ENCODE measurements at places on chromosomes 4 and X. TPM values are rescaled to one million over a fixed set of nuclear protein-coding genes. Genes with fewer than 3 reads are reported as not detected.
A peak's percentile ranks its signal among the peaks of the same experiment; 100 is the strongest.

GRCh38 chrX:65596270-65597034 is 61.9 kb upstream of the LAS1L start:
- DNase-seq: no peak
- no peak overlapping the region for H3K4me3 ChIP-seq
- no peaks in the 10 kb centered on the region for H3K36me3 ChIP-seq
- H3K27ac ChIP-seq: peak overlapping the region; percentile 66
- H3K27me3 ChIP-seq: no peaks in the 10 kb centered on the region
- H3K4me1 ChIP-seq: no peaks in the 10 kb centered on the region

GRCh38 chr4:6009452-6009851 is 8.8 kb downstream of the C4orf50 start:
- no peaks in the 10 kb centered on the region for H3K4me1 ChIP-seq
- H3K36me3 ChIP-seq: no peaks in the 10 kb centered on the region
- no peak overlapping the region for H3K27ac ChIP-seq

DNA sequence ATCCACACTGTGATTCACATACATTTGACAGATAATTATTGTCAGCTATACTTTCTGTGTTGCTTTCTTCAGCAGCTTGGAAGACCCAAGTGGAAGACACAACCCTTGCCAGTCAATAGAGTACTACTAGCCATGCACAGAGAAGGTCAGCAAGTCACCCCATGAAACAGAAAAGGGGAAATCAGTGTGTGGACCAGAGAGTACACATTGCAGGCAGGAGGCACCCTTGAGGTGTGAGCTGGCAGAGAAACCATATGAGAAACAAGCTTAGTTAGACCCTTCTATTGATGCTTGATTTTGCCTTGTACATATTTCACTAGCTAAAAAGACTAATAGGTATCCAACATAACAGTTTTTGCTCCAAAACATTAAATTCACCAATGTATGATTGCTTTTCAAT is 99.5 kb downstream of the NLGN4X start:
- H3K36me3 ChIP-seq: no peaks in the 10 kb centered on the region
- H3K27me3 ChIP-seq: no peaks in the 10 kb centered on the region
- H3K4me1 ChIP-seq: no peaks in the 10 kb centered on the region
- H3K27ac ChIP-seq: no peak overlapping the region

- no peak for DNase-seq
- H3K4me1 ChIP-seq: no peaks in the 10 kb centered on the region
- no peak overlapping the region for H3K27ac ChIP-seq
- H3K36me3 ChIP-seq: no peaks in the 10 kb centered on the region
- no peak overlapping the region for H3K4me3 ChIP-seq
Measured at GRCh38 chrX:43785930-43786591, 96.2 kb downstream of the MAOB start.

GRCh38 chr4:41635441-41635840 is 97.5 kb downstream of the LIMCH1 start:
- DNase-seq: no peak
- H3K27ac ChIP-seq: no peak overlapping the region
- H3K4me3 ChIP-seq: no peak overlapping the region
- no peaks in the 10 kb centered on the region for H3K27me3 ChIP-seq
- no peaks in the 10 kb centered on the region for H3K4me1 ChIP-seq

- no peaks in the 10 kb centered on the region for H3K4me1 ChIP-seq
- no peak for DNase-seq
- no peak overlapping the region for H3K27ac ChIP-seq
- no peak overlapping the region for H3K4me3 ChIP-seq
- no peaks in the 10 kb centered on the region for H3K36me3 ChIP-seq
- no peaks in the 10 kb centered on the region for H3K27me3 ChIP-seq
Measured at GRCh38 chrX:1485033-1485432, 32.3 kb upstream of the ASMTL start.

DNA sequence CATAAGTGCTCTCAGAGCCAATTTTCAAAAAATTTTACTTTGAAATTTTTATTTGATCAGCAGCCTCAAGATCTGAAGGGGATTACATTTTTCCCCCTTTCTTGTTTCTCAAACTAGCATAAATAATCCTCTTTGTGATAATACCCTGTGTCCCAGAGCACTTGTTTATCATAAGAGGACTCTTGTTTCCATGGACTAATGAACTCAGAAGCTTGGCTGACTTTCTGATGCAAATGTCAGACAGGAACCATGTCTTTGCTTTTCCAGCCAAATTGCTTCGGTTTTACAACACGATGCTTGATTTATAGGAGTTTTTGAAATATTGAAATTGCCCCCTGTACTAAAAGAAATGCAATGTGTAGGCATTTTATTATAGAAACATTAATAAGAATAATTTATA is 859.3 kb upstream of the LCORL start:
- no peaks in the 10 kb centered on the region for H3K4me1 ChIP-seq
- no peaks in the 10 kb centered on the region for H3K36me3 ChIP-seq
- DNase-seq: no peak
- no peak overlapping the region for H3K4me3 ChIP-seq
- H3K27ac ChIP-seq: no peak overlapping the region

GRCh38 chr4:48585401-48585800 is 95.3 kb downstream of the ZAR1 start:
- DNase-seq: no peak
- no peaks in the 10 kb centered on the region for H3K36me3 ChIP-seq
- H3K27me3 ChIP-seq: no peaks in the 10 kb centered on the region
- no peaks in the 10 kb centered on the region for H3K4me1 ChIP-seq
- H3K27ac ChIP-seq: no peak overlapping the region

GRCh38 chr4:2331519-2332200 is 69.8 kb upstream of the MXD4 start:
- H3K4me1 ChIP-seq: no peaks in the 10 kb centered on the region
- no peak overlapping the region for H3K4me3 ChIP-seq
- DNase-seq: no peak
- H3K27ac ChIP-seq: no peak overlapping the region
- no peaks in the 10 kb centered on the region for H3K27me3 ChIP-seq

DNA sequence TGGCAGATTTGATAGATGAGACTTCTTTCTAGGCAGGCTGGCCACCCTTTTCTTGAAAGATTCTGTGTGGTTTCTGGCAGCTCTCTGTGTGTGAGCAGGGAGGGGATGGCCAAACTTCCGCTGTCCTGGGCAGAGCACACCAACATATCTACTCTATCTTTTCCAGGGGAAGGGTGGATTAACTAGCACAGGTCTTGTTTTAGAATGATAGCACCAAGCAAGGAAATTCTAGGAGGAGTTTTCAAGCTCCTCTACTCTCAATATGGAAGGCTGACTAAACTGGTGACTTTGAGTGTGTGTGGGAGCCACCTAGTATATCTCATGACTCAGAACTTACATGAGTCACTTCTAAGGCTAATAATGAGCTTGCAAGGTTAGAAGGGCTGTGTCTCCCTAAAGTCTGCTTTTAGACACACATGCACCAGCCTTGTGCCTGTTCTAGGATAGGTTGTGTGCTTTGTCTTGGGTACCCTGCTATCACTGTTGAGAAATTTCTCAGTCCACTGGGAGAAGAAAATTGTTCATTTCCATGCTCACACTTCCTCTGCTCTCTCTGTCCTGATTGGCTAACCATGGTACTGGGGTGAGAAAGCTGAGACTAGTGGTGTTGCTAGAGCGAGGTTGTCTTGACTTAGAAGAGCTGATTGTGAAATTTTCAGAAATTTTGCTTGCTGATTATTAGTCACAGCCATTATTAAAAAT is 72.9 kb downstream of the YIPF6 start:
- no peak overlapping the region for H3K27ac ChIP-seq
- H3K4me3 ChIP-seq: no peak overlapping the region
- no peaks in the 10 kb centered on the region for H3K27me3 ChIP-seq
- DNase-seq: no peak

DNA sequence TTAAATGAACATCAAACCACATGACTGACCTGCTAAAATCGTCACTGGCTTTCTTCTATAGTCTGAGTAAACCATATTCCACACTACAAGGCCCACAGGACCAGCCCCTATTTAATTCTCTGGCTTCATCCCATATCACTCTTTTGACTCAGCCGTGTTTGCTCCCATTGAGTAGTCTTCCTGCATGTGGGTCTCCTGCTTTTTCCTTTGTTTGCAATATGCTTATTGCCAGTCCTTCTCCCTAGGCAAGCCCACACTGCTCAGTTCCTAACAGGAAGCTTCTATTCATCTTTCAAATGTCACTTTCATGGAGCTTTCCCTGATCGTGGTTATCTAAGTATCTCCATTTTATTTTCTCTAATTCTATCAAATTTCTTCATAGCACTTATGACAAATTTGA is 329.6 kb downstream of the RAPGEF2 start:
- no peak overlapping the region for H3K4me3 ChIP-seq
- no peak overlapping the region for H3K27ac ChIP-seq
- DNase-seq: no peak
- H3K36me3 ChIP-seq: no peaks in the 10 kb centered on the region
- no peaks in the 10 kb centered on the region for H3K27me3 ChIP-seq

GRCh38 chr4:108536577-108536976 is 83.8 kb upstream of the RPL34 start:
- no peaks in the 10 kb centered on the region for H3K36me3 ChIP-seq
- H3K27me3 ChIP-seq: no peaks in the 10 kb centered on the region
- no peaks in the 10 kb centered on the region for H3K4me1 ChIP-seq
- DNase-seq: no peak
- H3K27ac ChIP-seq: no peak overlapping the region
- no peak overlapping the region for H3K4me3 ChIP-seq

DNA sequence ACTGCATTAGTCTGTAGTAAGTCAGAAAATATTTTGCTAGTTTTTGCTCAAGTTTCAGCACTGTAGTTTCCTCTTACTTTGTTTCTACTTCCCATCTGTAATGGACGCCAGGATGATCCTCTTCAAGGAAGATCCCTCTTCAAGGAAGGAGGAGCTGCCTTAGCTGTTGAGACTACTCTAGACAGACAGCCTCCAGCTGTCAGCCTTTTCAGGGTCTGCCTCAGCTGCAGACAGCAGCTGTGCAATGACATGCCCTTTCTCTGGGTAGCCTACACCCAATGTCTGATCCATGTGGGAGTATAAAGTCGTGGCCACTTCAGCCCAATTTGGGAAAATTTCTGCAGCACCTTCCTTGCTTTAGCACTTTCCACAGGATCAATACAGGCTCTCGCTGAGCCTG is 281.0 kb upstream of the MAOA start:
- no peaks in the 10 kb centered on the region for H3K27me3 ChIP-seq
- DNase-seq: no peak
- no peaks in the 10 kb centered on the region for H3K36me3 ChIP-seq
- H3K4me1 ChIP-seq: no peaks in the 10 kb centered on the region

DNA sequence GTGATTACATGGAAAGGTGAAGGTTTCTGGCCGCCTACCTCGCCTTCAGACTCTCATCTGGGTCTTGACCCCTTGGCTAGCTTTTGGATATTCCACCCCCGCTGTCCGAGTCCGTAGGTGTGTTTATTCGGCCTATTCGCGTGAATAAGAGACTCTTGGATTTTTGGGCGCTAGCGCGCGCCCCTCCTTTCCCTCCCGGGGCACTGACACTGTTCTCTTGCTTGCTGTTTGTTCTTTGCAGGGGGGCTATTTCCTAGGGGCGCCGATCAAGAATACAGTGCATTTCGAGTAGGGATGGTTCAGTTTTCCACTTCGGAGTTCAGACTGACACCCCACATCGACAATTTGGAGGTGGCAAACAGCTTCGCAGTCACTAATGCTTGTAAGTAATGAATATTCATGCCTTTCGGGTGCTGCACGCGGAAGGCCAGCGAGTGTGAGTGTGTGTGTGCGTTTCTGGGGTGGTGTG is 932 bp downstream of the GRIA2 start:
- no peaks in the 10 kb centered on the region for H3K4me1 ChIP-seq
- H3K36me3 ChIP-seq: no peaks in the 10 kb centered on the region
- no peak overlapping the region for H3K27ac ChIP-seq
- no peak for DNase-seq
- no peak overlapping the region for H3K4me3 ChIP-seq

GRCh38 chrX:31128855-31129254 is 57.0 kb upstream of the FTHL17 start:
- H3K27me3 ChIP-seq: no peaks in the 10 kb centered on the region
- no peak overlapping the region for H3K27ac ChIP-seq
- H3K4me1 ChIP-seq: no peaks in the 10 kb centered on the region
- H3K4me3 ChIP-seq: no peak overlapping the region
- DNase-seq: no peak

GRCh38 chrX:115642311-115642710 is 81.3 kb downstream of the PLS3 start:
- no peaks in the 10 kb centered on the region for H3K27me3 ChIP-seq
- H3K4me3 ChIP-seq: no peak overlapping the region
- H3K27ac ChIP-seq: no peak overlapping the region
- H3K4me1 ChIP-seq: no peaks in the 10 kb centered on the region
- no peaks in the 10 kb centered on the region for H3K36me3 ChIP-seq

DNA sequence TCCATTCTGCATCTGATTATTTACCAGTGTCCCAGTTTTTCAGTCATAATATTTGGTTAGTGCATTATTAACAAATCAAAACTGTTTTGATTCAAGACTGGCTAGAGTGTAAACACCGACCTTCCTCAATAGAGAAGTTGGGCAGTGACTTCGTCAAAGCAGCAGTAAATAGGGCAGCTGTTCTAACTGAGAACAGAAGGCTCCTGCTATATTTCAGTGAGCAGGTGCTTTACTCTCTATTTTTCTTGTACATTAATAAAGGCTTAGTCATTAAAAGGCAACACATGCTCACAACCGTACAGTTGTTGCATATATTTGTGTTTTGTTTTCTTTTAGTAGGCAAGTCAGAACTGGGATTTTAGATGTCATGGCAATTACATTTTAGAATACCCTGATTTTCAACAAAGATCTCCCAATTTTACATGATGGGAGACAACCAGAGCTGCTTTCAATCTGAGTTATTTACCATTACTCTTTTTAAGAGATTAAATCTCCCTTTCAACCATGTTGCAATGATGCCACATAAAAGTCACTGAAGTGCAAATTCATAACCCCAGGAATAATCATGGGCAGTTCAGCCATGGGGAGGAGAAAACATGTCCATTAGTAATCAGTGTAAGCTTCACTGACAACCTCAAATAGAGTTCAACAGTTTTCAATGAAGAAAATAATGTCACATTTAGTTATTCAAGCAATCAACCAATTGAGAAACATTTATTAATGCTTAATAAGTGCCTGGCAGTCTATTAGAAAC is 233.3 kb downstream of the NDST4 start:
- no peaks in the 10 kb centered on the region for H3K4me1 ChIP-seq
- H3K27me3 ChIP-seq: no peaks in the 10 kb centered on the region
- no peak for DNase-seq
- H3K4me3 ChIP-seq: no peak overlapping the region
- no peaks in the 10 kb centered on the region for H3K36me3 ChIP-seq

Gene NRK
- 4.9 TPM for total RNA-seq

Gene CISD2
- 16.4 TPM for total RNA-seq

Gene GASK1B
- 20.2 TPM for total RNA-seq

Gene MCF2
- total RNA-seq: 27.9 TPM

Gene GCNA
- 18.0 TPM for total RNA-seq

Gene IBSP
- not detected for total RNA-seq

Gene TCEAL9
- total RNA-seq: 88.2 TPM

Gene ASB5
- total RNA-seq: 2.6 TPM

Gene USP11
- total RNA-seq: 43.3 TPM

Gene YY2
- 0.82 TPM for total RNA-seq

Gene CCDC160
- total RNA-seq: 0.74 TPM

Gene USP51
- 1.0 TPM for total RNA-seq

Data from prostate gland (tissue), 2 donors.